ENCODE measurements at places on chromosomes 3 and 15. TPM values are rescaled to one million over a fixed set of nuclear protein-coding genes. Genes with fewer than 3 reads are reported as not detected.

The WNT5A gene
- 304 TPM for total RNA-seq

The SLC15A2 gene
- under 0.01 TPM for total RNA-seq

The TMC3 gene
- total RNA-seq: not detected

The LCTL gene
- total RNA-seq: not detected

The SOX14 gene
- total RNA-seq: not detected

The CKMT1B gene
- total RNA-seq: not detected

The MOBP gene
- total RNA-seq: not detected

The ATP13A5 gene
- not detected for total RNA-seq

The ATP2B2 gene
- not detected for total RNA-seq

The ZNF80 gene
- total RNA-seq: not detected

The LRRIQ4 gene
- total RNA-seq: not detected

The PGBD4 gene
- 1.4 TPM for total RNA-seq

The C3orf33 gene
- 2.7 TPM for total RNA-seq

The CLRN1 gene
- total RNA-seq: not detected

The MUC20 gene
- 0.52 TPM for total RNA-seq

The SLC7A14 gene
- under 0.01 TPM for total RNA-seq

The MASP1 gene
- total RNA-seq: 1.8 TPM

The CD96 gene
- 0.13 TPM for total RNA-seq

The CPLX3 gene
- total RNA-seq: 0.48 TPM

The HIGD2B gene
- total RNA-seq: not detected

The HESX1 gene
- total RNA-seq: not detected

The SEMA5B gene
- total RNA-seq: not detected

The TICRR gene
- 6.3 TPM for total RNA-seq

Data from epithelial cell of alveolus of lung (primary cell).